ENCODE measurements at places on chromosomes 5 and 9.

- DNase-seq: no peak
Measured at GRCh38 chr5:28548856-28549255, 1510.5 kb upstream of the CDH9 start.

DNA sequence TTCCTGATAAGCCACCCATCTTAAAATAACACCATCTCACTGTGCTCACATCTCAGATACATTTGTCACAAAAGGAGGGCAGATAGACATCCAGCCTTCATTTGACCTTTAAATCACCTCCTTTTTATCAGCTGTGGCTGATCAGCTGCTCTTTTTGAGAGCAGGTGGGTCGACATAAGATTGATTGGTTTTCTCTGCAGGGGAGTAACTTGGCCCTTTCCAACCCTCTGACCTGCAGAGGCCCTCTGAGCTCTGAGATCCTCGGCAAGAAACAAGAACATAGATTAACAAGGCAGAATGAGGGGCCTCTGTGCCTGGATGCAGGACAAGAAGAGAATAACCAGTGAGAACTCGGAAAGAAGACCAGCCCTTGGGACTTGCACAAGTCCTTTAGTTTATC lies 33.5 kb upstream of the GLRA1 start:
- no peak for DNase-seq

DNA sequence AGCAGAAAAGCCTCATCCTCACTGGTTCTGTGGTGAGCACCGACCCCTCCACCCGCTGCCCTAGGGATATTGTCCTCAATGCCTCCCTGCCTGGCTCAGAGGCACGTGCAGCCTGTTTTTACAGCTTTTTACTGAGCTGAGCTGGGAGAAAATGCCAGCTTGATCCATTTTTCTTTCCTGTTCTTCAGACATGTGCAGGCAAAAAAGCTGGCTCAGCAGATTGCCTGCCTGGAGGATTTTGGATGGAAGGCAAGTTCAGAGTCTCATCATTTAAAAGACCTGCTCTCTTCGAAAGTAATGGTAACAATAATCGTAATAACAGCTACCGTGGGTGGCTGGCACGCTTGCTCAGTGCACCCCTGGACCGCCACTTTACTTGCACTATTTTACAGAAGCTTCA lies 135.0 kb upstream of the SMIM23 start:
- DNase-seq: no peak

- no peak for DNase-seq
Measured at GRCh38 chr9:137494104-137494544, 35.0 kb upstream of the NSMF start.

DNA sequence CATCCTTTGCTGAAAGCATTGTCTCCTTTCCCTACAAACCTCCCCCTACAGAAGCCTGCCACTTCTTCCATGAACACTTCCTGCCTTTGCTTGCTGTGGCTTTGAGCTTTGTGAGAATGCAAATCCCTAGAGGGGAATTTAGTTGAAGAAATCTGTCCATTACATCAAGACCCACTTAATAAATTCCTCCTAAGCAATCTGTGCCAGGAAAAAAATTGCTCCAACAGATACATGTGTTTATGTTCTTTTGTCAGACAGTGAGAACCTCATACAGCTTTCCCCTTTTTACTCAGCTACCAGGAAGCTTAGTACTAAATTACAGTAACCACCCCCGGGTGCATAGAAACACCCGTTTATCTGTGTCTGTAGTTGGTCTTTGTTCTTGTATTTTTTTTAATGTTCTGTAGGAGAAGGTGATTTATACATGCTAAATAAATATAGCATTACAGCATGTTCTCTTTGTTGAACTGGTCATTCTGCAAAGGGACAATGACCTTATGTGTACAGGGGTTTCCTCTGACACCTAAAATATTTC lies 43.9 kb downstream of the SH3TC2 start:
- DNase-seq: no peak

DNA sequence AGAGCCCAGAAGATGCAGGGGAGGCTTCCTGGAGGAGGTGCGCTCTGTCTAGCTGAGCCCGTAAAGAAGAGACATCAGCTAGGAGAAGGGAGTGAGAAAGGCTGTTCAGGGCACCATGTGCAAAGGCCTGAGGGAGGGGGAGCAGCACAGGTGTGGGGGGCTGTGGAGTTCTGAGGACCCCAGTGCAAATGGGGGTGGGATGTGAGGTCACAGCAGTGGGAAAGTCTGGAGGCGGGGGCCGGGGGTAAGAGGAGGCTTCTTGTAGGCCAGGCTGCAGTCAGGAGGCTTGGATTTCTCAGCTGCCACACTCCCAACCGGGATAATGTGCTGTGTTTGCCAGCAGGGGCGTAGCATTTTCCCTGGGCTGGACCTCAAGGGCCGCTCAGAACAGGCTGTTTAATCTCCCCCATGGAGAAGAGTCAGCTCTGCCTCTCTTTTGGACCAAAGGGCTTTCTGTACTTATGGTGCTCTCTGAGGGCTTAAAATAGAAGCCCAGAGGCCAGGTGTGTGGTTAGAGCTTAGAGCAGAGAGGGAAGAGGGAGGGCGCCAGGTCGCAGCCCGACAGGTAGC lies 5.7 kb downstream of the NEURL1B start:
- DNase-seq: no peak

DNA sequence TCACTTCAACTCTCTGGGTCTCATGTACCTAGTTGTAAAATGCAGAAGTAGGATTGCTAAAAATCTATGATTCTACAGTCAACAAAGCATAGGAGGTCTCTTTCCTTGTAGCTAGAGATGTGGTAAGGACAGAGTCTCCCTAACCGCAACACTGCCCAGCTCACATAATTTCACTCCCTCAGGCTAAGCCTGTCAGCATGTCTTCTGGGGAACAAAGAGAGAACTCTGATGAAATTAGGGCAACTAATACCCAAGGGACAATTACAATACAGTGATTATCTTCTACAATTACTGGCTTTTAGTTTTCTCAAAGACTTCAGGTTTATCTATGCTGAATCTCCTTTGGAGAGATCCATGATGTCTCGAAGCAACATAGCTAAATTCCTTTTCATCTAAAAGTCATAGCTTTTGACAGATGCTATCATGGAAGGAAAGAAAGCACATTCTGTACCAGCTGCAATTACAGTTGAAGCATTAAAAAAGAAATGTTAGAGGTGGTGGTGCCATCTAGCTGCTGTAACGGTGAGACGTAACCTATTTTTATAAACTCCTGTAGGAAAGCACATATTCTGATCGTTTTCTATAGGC lies 141.1 kb upstream of the TARS1 start:
- peak; percentile 29 for DNase-seq

DNA sequence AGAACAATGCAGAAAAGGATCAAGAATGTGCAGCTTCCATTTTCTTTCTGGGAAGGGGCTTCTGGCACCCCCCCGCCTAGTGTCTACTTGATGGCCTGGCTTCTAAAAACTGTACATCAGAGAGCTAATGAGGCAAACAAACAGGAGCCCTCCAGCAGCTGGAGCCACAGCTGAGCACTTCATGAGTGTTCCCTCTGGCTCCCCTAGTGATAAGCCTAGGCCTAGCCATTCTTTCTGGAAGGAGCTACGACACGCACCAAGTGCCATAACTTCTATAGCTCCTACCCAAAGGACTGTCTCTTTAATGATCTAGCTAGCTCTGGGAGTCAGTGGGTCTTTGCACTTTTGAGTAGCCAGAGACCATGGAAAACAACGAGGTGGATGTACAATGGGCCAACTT lies 66.1 kb downstream of the DNAH5 start:
- DNase-seq: no peak

- no peak for DNase-seq
Measured at GRCh38 chr5:54746777-54747398, 229.3 kb downstream of the SNX18 start.

DNA sequence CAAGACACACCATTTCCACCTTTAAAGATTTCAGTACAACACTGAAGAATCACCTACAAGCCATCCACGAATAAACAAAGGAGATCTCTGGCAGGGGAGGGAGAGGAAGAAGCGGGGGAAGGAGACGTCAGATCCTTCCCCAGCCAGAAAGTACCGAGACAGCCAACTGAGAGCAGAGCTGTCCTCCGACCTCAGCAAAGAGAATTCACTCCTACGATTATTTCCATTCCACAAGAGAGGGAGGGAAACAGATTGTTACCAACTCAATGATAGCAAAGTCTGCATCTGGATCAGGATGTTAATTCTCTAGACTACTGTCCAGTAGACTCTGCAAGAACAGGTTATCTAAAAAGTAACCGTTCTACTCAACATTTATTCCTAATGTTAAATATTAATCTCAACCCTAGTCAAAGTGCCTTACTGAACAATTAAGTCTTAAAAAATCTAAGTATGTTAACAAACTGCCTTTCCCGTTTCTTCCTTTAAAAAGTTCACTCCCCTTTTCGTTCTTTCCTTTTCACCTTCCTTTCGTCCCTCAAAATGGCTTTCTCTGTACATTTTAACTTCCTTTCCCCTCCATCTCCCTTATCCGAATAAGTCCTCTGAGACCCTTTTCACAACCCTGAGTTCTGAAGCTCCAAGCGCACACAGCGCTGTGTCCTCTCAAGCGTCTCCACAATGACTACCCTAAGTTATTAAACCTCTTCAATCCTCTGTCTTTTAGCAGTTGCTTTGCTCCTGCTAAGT lies 1.4 kb downstream of the CHD1 start:
- DNase-seq: no peak

DNA sequence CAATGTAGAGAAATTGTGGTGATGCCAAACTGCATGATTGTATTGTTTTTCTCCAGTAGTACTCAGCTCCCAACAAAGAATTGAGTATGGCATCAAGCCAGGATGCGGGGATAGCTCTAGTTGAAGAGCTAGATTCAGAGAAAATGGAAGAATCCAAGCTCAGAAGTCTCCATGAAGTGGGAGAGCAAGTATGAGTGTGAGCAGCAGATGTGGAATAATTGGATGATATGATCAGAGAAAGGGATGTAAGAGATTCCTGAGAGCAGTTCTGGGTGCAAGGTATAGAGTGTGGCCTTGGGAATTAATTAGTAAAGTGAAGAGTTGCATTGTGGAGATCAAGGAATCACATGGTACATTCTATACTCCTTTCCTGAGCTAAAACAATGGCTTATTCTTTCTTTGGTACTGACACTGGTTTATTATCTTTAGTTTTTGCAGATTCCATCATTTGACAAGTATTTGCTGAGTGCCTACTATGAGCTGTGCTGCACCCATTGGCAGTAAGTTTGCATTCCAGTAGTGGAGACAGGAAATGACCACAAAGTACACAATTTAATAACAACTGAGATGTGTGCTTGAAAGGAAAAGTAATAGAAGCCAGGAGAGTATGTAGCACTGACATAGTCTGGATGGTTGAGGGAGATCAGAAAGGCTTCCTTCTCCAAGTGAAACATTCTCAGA lies 177.1 kb downstream of the CPLANE1 start:
- no peak for DNase-seq

GRCh38 chr5:50724262-50724661 lies 57.8 kb downstream of the PARP8 start:
- no peak for DNase-seq

- no peak for DNase-seq
Measured at GRCh38 chr9:102474357-102474756, 520.8 kb upstream of the CYLC2 start.

DNA sequence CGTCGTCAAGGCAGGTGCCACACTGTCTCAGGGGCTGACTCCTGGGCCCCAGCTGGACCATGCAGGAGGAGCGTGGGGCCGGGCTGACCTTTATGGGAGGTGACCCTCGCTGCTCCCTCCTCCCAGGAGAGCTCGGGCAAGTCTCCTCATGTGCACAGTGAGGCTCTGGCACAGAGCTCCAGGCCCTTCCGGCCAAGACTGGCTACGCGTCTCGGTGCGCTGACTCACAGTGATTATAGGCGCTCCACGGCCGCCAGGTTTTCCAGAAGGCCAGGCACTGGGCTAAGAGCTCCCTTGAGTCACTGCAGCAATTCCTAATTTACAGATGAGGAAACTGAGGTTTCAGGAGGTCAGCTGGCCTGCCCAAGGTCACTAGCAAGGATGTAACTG lies 47.4 kb downstream of the VAV2 start:
- DNase-seq: peak; percentile 4

DNA sequence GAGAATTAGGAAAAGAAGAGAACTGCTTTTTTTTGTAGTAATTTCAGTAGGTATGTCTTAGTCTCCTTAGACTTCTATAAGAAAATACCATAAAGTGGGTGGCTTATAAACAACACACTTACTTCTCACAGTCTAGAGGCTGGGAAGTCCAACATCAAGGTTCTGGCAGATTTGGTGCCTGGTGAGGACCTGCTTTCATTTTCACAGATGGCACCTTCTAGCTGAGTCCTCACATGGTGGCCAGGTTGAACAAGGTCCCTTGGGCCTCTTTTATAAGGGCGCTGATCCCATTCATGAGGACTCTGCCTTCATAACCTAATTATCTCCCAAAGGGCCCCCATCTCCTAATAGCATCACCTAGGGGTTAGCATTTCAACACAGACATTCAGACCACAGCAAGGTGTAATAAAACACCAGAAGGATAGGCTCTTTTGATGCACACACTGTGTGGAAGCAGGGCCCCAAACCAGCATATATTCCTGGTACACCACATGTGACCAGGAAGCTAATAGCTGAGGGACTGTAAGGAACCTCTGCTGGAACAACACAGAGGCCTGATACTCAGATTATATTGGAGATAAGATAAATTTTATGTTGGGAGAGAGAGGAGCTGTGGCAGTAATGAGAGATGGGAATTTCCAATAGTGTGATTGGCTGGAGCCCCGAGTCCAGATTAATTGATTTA lies 384.9 kb downstream of the RAB3C start:
- no peak for DNase-seq

DNA sequence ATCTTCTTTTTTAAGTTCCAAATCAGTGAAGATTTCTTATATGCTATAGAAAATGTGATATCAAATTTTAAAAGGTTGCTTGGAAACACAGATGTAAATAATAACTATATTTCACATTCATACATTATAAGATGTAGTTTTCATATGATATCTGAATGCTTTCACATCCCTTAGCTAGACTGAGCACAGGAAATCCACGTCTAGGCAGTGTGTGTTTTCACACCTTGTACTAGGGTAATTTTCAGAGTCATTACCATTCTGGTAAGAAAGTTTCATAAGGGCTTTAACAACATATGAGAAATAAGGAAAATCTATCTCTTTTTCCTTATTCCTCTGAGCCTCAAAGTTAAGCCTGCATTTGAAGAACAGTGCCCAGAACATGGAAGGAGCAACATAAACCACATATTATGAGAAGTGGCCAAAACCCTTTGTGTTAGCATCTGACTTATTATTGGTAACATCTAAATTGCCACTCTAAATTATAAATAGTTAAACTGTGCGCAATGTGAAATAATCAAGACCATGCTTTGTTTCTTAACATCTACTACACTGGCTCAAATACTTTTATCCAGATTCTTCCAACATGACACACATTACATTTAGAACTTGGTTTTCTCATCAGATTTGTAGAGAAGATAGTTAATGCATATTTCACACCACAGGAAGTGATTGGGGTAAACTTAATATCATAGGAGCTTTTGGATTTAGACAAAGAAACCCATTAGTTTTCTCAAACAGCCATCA lies 113.3 kb downstream of the PPP2R2B start:
- no peak for DNase-seq
